NCI-H187 (cell line): ENCODE measurements at places on chromosomes 13 and 19.

DNA sequence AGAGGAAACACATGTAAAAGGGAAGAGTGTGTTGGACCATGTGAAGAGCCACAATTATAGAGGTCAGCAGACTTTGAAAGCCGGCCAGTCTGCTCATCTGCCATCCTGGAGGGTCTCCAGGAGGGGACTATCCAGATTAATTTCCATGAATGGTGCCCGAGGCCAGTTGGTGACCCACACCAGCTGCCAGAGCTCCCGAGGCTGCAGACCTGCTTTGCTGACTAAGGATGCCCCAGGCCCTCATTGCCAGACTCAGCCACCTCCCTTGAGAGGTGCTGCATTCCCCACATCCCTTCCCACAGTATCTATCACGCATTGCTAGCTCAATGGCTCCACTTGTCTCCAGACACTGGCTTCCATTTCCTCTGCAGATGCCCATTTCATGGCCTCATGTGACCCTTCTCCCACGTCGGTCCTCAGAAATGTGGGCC, 110.3 kb downstream of the NALCN start:
- DNase-seq, result no peak

GRCh38 chr13:87172166-87172835, 498.9 kb upstream of the SLITRK5 start:
- DNase-seq, result no peak

GRCh38 chr13:114334305-114335053, 20.2 kb downstream of the CHAMP1 start:
- no peak for DNase-seq

DNA sequence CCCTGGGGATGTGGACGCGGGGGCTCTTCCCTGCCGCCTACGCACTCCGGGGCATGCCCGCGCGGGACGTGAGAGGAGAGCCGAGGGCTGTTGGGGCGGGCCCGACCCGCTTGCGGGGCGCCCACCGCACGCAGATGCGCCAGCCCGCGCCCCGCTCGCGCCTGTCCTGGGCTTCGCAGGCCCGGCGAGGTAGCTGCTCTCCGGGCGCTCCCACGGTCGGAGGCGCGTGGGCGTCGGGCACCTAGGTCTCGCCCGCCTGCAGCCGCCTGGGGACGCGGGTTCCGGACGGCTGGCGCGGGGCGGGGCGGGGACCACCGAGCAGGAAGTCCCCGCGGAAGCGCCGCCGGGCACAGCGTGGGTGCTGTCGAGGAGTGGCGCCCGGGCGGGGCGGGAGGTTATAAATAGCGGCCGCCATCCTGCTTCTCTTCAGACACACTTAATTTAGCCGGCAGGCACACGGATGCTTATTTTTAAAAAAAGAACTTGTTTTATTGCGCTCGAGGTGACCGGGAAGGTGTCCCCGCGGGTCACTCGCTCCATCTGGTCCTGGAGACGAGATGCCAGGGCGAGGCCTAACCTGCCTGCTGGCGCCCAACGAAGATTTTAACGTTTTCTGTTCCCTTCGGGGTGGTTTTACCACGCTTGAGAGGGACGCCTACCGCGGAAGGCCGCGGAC, 561 bp upstream of the GJA3 start:
- no peak for DNase-seq

DNA sequence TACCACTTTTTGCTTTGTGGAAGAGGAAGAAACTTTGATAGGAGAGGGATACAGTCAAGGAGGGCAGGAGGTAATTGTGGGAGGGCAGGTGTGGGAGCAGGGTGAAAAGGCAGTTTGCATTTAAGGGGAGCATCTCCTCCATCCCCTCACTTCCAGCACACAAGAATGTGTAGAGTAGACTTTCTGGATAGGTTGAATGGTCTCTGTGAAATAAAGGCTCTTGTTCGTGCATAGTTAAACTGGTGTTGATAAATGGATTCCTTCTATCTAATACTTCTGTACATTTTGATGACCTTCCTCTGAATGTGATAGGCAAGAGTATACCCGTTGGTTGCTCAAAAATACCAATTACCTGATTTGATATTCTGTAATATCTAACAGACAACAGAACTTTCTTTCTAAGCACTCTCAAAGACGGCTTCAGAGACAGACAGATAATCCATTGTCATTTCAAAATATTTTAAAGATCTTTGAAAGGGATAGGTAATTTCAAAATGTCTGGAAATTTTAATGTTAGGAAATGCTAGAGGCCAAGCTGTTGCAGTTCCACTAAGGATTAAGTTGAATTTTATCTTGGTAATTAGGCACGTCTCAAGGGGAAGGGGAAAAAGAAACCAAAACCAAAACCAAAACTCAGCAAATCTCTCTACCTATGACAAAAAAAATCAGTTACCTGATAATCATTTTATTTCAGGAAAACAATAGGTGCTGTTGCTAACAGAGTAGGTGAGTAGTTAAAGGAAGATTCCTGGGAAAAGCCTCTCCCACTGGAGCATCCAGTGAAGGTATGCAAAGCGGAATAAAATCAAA, 302.6 kb downstream of the COG6 start:
- DNase-seq, result no peak

GRCh38 chr13:26910754-26911465, 150.3 kb upstream of the GPR12 start:
- DNase-seq, result no peak

DNA sequence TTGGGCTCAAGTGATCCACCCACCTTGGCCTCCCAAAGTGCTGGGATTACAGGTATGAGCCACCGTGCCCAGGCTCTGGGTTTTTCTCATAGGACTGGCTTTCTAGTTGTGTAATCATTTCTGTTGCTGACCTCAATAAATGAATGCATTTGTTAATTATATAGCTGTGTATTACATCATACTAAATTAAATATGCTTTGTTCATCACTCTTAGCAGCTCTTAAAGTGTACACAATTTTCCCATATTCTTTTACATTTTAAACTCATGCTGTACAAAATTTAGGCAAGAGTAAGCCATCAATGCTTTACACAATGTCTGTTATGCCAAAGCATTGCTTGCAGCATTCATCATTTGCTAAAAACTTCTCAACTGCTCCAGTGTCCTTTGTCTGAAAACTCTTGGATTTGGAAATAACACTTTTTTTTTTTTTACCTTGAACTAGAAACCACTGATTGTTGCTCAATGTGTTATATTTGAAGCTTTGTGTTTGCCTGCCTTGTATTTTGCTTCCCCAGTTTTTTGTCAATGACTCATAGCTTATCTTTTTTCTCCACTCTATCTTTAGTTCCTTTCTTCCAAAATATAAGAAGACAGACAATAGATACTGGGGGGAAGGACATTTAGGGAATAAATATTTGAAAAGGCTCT, 31.4 kb downstream of the CCDC122 start:
- no peak for DNase-seq

GRCh38 chr19:44845286-44845611, 848 bp upstream of the NECTIN2 start:
- no peak for DNase-seq

DNA sequence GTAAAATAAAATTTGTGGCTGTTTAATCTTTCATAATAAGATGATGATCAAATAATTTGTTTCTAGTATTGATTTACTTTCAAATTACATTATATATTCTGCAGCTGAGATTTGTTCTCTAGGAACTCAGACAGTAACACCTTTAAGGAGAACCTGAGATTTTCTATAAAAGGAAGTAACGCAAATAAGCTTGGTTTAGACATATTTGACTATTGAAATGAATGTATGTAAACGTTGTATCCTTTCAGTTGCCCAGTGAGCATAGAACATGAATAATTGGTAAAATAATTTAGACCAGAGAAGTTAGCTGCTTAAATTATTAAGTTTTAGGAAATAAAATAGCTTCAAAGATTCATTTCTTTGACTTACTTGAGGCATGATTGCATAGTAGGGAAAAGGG, 3.1 kb downstream of the CDK8 start:
- DNase-seq, result no peak

DNA sequence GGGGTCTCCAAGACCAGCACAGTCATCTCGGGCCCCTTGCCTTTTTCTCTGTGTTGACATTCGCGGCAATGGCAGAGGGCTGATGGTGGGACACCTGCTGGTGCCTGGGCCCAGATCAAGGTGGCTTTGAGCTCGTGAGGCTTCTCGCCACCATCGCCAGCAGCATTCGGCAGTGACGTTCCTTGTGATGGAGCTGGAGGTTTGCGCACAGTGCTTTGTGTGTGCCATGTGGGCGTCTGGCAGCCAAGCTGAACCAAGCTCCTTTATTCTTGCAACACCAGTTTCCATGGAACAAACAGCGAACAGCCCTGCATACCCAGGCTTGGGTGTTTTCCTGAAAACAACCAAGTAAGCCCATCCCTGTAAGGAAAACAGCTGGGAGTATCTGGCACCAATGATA, 9.1 kb upstream of the TMEM255B start:
- DNase-seq, result no peak
